ENCODE measurements at places on chromosomes 2 and 18.

- no peak for DNase-seq
Measured at GRCh38 chr2:88450186-88450585, 2.3 kb downstream of the FOXI3 start.

DNA sequence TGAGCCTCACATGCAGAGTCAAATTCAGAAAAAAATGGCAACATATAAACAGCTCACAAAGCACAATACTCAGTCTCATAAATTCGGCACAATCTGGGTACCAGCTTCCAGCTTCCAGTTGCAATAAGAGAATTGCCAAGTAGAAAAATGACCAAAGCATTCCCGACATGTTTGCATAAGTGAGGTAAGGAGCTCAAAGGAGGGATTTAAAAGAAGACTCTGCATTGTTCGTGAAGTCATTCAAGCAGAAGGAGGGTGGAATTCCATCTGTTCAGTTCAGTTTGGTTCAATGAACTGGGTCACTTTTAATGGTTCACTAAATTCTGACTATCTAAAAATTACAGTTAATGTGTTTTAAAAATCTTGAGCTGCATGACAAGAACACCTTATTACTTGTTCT lies 106.7 kb upstream of the KLHL14 start:
- no peak for DNase-seq

- no peak for DNase-seq
Measured at GRCh38 chr2:132668189-132668823, 1.7 kb downstream of the LYPD1 start.

DNA sequence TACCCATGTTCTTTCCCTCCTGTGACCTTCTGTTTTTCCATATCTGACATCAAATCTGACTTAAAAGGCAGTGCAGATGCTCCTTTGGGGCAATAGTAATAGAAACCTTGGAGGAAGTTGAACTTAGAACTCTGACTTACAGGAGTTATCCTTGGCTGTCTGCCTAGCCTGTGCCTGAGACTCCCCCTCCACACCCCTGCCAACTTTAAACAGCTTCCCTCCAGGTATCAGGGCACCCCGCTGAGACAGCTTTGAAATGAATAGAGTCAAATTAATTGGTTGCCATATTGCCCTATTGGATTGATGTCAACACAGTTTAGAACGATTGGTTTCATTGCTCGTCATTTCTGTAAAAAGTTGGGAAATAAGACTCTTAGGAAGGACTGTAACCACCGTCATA lies 322.0 kb downstream of the PRKCE start:
- DNase-seq = no peak

GRCh38 chr2:65877331-65878010 lies 445.1 kb upstream of the SPRED2 start:
- no peak for DNase-seq

- no peak for DNase-seq
Measured at GRCh38 chr2:208360259-208361076, 46.1 kb upstream of the PTH2R start.

DNA sequence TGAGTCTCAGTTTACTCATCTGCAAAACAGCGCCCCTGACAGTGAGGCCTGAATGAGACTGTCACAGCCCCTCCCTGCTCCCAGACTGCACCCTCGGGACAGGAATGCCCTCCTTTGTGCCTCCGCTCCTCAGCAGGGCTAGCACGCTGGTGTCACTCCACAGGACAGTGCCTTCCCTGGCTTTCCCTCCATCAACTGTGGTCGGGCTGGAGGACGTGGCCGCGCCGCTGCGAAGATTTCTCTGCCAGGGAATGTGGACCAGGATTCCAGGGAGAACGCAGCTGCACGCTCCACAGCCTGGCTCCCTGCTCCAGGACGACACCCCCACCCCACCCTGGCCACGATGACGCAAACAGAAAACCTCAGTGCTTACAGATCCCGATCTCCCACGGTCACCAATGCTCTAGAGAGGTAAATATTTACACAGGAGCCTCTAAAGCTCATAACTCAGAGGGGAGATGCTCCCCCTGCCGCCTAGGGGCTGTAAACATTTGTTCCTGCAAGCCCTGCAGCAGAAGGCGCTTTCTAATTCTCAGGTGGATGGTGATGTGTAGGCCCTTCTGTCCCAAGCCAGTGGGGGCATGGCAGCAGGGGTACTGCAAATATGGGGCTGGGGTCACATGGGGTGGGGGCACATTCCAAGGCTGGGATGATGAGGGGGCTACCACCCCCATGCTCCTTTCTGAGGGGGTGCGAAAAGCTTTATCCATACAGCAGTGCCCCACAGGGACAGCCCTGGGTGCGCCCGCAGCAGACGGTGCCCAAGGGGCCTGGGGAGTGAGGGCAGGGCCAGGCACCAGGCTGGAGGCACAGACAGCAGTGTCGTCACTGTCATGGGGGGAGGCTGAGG lies 12.4 kb downstream of the HS6ST1 start:
- peak; percentile 98 for DNase-seq

GRCh38 chr18:37282386-37283037 lies 283.1 kb downstream of the CELF4 start:
- no peak for DNase-seq

- DNase-seq = no peak
Measured at GRCh38 chr2:113056521-113056920, 2.5 kb upstream of the IL36RN start.

GRCh38 chr2:202716953-202717597 lies 82.3 kb downstream of the FAM117B start:
- no peak for DNase-seq

GRCh38 chr2:232400256-232401015 lies 6.2 kb upstream of the ALPG start:
- no peak for DNase-seq

DNA sequence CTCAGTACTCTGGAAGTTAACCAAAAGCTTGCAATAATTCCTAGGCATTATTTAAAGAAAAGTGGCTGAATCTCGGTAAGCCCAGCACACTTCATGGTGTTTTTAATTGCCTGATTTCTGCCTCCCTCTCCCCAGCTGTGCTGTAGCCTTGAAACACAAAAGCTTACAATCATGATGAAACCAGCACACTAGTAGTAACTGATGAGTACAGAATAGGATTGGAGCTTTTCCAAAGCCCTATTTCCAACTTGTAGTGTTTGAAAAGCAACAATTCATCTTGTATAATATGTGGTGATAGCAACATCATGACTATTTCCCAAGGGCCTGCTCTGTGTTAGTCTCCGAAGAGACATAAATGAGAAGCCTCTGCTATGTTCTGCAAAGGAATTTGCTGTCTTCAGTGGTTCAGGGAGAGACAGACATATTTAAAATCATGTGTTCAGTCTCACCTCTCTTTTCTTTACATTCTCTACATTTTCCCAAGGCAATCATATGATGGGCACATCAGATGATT lies 1015.0 kb downstream of the BCL11A start:
- DNase-seq = no peak

GRCh38 chr2:229901819-229902218 lies 20.0 kb downstream of the TRIP12 start:
- peak; percentile 81 for DNase-seq

- DNase-seq = peak; percentile 52
Measured at GRCh38 chr2:11387100-11387390, 42.6 kb upstream of the ROCK2 start.

DNA sequence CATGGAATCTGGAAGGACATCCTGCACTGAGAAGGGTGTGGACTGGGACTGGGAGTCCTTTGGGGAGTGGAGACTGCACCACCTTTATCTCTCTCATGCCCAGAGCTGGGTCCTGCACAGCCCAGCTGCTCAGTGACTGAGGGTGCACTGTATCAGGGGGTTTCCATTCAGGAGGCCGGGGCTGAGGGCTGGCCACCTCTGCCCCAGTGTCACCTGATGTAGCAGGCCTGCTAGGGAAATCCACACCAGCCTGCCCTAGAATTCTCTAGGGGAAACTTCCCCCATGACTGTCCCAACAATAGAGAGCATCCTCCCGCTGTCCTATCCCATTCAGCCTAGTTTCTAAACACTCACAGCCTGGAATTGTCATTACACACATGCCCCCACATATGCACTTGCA lies 116.7 kb downstream of the CTIF start:
- no peak for DNase-seq

DNA sequence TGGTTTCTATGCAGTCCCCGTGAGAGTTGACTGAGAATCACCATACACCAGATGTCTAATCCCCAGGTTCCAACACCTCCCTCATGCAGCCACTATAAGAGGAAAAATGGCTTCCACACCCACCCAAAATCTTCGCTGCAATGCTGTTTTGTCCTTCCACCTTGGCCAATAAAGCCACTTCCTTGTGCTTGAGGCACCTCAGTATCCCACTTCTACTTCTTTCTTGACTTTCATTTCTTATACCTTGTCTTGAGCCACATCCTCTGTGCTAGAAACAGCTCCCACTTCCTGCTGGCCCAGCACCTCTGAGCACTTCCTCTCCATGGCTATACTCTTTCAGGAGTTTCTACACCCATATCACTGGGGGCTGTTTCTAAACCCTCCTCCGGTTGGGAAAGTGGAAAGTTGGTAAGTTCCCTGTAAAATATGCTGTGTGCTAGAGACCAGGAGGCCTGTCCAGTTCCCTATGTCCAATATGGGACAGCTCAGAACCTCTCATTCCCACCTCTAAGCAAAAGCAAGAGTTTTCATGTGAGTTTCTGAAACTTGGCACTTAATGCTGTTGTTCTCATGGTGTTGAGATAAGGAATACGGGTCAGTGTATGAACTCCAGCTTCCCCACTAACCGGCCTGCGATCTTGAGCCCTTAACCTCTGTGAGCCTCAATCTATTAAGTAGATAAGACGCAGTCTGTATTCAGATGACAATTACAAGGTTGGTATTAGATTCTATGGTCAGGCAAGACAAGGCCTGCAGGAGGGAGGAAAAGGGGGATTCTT lies 209.1 kb upstream of the ID2 start:
- DNase-seq = no peak

- no peak for DNase-seq
Measured at GRCh38 chr2:162113088-162113775, 38.8 kb downstream of the GCG start.

- no peak for DNase-seq
Measured at GRCh38 chr2:71853858-71854257, 293.8 kb downstream of the CYP26B1 start.

GRCh38 chr2:109154226-109154625 lies 25.2 kb downstream of the SH3RF3 start:
- DNase-seq = no peak

DNA sequence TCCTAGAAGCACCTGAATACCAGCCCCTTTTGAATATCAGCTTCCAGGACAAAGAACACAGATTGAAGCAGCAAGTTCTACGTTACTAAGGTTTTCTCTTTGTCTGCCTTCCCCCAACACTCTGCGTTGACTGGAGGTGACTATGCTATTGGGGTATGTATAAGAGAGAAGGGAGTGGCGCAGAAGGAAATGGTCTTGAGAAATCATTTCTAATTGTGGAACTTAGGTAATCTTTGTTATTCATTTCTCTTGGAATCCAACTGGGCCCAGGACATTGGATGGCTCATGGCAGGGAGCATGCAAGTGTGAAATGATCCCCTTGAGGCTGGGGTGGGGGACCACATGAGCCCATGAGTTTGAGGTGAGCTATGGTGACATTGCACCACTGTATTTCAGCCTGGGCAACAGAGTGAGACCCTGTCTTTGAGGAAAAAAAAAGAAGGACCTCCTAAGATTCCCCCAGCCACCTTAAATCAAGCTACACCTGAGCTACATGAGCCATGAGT lies 29.7 kb downstream of the XDH start:
- DNase-seq = peak; percentile 96

- no peak for DNase-seq
Measured at GRCh38 chr2:190575263-190575662, 40.7 kb upstream of the NEMP2 start.

GRCh38 chr2:237269138-237269875 lies 144.7 kb downstream of the COL6A3 start:
- DNase-seq = peak; percentile 44

DNA sequence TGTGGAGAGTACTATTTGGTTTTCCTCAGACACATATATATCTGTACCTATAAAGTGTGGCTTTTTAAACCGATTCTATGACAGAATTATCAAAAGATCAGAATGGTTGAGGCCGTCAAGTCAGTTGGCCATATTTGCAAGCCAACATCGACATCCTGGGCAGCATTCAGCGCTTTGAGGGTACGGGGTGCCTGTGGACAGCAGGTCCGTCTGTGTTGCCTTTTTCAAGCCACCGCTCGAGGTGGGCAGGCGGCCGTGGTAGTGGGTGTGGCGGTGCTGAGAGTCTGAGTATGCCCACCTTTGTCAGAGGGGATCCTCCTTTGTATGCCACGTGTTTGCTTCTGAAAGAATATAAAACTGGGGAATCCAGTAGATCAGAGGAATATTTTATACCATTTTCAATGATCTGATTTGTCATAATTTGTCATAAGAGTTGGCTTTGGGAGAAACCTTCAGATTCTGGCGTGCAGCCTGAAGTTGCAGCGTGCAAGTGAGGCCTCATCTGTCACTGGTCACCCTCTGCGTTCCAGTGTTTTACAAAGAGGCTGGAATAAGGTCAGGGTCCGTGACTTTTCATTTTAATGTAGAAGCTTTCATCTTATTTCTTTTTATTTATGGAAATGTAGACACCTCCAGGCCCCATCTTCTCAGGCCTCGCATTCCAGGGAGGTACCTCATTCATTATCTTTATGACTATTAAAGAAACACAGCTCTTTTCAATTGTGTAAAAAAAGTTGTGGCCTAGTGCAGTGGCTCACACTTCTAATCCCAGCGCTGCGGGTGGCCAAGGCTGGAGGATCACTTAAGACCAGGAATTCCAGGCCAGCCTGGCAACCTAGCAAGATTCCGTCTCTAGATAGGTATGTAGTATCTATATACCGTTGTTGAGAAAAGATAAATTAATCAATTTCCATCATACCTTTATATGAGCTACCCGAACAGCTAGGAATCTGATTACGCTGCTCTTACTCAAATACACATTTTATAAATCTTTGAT lies 37.8 kb upstream of the RBM44 start:
- DNase-seq = no peak

DNA sequence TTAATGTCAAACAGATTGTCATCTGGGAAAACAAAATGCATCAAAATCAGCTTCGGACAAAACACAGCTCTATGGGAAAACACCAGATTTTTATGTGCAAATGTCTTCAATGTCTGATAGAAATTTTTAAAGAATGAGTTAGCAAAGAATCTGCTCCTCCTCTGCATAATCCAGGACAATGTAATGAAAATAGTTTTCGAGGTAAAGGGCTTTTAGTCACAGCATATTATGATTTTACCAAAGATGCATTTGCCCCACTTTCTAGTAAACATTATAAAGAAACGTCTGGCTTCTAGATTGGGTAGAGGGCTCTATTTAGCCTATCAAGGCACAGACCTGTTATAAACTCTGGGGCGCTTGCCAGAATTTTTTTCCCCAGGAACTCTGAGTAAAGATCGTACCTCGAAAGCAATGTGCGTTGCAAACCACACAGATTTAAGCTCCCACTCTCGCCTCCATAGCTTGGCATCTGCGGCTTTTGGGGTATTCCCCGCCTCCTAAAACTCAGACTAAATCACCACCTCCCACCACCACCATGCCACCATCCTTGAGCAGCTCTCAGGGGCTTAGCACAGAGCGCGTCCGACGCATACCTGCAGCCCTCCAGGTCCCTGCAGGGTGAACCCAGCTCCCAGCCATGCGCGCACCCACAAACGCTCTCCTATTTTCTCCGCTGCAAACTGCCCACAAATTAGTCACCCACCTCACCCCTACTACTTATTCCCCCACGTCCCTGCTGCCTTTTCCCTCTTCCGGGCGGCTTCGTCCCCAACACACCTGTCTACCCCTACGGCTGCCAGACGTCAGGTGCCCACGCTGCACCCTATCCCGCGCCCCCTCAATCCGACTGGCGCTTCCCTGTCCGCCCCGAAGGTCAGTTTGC lies 829 bp downstream of the ACVR1C start:
- DNase-seq = peak; percentile 11

- DNase-seq = no peak
Measured at GRCh38 chr2:144225076-144225475, 294.8 kb downstream of the ZEB2 start.

Measured in fibroblast of mammary gland (primary cell).